Thyroid gland (tissue), 4 donors: ENCODE measurements at places on chromosomes 4 and X. TPM values are rescaled to one million over a fixed set of nuclear protein-coding genes. Genes with fewer than 3 reads are reported as not detected.

DNA sequence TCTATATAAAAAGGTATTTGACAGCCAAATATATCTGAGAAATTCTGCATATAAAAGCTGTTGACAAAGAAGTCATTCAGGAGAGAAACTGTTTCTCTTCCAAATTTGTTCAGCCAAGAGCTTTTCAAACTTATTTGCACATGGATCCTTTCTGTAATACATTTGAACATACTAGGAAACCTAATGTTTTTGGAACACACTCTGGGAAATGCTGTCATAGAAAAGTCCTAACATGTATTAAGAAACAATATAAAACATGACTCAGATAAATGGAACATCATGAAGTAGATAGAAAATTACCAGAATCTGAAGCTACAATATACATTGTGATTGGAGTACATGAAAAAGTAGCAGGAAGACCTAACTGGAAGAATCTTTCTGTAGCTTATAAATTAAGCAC, 781.5 kb upstream of the EPHA5 start:
- DNase-seq: no peak

GRCh38 chrX:54288968-54289367, 68.9 kb downstream of the WNK3 start:
- no peak for DNase-seq

The F8A2 gene
- total RNA-seq: not detected

DNA sequence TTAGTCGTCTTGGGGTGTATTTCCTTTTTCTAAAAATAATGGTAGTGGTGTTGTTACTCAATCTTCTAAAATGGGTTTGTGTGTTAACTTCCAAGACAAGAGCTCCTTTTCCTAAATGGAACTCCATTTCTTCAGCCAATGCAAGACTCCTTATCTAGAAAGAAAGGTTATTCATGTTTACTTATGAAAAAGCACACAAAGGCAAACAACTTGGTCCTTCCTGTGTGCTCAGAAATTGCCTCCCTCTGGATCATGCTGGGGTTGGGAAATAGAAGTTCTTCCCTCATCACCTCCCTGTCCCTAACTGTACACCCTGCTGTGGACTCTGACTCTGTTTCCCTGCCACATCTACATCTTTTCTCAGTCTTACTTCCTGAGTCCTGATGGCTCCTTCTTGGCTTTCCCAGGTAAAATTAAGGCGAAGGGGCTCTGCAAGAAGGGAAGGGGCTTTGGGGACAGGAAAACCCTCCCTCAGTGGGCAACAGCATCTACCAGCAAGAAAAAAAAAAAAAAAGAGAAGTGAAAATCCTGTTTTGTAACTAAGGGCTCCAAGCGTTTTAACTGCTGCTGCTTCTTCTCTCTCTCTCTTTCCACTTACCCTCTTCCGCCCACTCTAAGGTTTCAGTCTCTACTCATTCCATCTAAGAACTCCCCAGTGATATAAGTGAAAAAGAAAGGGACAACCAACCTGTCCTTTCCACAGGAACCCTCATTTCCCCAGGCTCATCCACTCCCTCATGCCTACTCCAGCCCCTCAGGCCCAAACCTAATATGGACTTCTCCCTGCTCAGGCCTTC, 19.8 kb upstream of the TASL start:
- DNase-seq: no peak

DNA sequence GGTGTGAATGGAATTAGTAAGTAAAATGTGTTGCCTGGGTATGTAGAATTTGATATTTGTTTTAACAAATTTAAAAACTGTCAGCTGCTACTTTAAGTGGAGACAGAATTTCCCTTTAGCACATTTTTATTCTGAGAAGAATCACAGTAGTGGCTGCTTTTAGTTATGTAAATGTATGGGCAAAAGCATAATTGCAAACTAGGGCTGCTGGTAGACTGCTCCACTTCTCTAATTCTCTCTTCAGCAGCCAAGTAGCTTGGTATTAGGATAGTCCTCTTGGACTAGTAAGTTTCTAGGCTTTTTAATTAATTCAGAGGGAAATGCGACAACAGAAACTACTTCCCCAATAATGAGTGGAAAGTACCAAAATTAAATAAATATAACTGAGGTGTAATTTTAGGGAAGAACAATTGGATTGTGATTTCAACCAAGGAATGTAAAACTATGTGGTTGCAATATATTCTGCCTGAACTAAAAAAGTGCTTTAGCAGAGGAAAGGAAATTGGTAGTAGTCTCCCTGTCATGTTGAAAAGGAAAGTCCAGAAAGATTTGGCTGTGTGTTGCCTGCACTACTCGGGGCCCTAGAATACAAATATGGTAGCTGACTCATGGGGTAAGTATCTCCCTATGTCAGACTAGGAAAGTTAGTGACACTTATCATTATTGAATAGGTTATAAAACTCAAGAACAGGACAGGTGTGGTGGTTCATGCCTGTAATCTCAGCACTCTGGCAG, 9.2 kb upstream of the EIF4E start:
- no peak for DNase-seq

GRCh38 chrX:8639949-8640475, 91.9 kb downstream of the ANOS1 start:
- no peak for DNase-seq
